NCI-H1436 (cell line): ENCODE measurements at places on chromosomes 2 and 18.

DNA sequence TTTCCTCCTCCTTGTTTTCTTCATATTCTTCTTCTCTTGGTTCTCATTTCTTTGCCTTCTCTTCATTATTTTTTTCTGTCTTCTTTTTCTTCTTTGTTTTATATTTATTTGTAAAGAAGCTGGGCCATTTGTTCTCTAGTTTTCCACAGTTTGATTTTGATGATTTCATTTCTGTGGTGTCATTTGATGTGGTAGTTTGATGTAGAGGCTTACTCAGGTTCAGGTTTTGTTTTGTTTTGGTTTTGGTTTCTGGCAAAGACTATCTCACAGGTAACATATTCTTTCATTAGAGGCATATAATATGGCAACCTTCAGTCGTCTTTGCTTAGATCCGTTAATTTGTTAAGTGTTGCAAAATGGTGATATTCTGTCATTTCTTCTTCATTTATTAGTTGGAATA is 75.3 kb downstream of the BABAM2 start:
- no peak for DNase-seq

DNA sequence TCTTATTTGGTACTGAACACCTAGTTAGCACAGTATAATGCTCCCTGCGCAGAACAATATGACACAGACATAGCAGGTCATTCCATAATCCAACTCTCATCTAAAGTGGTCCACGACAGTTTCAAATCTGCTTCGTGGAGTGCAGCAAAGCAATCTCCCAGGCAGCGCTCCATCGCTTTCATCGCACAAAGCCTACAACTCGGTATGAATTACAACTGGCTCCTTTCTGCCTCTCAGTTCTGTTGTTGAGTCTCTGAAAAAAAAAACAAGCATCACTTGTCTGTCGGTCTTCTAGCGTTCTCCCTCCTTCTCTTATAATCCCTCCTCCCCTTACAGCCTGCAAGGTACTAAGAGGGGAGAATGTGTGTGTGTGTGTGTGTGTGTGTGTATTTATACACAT is 123.5 kb downstream of the FIGN start:
- DNase-seq: no peak

GRCh38 chr18:54712758-54713157 is 115.5 kb upstream of the RAB27B start:
- DNase-seq: no peak

DNA sequence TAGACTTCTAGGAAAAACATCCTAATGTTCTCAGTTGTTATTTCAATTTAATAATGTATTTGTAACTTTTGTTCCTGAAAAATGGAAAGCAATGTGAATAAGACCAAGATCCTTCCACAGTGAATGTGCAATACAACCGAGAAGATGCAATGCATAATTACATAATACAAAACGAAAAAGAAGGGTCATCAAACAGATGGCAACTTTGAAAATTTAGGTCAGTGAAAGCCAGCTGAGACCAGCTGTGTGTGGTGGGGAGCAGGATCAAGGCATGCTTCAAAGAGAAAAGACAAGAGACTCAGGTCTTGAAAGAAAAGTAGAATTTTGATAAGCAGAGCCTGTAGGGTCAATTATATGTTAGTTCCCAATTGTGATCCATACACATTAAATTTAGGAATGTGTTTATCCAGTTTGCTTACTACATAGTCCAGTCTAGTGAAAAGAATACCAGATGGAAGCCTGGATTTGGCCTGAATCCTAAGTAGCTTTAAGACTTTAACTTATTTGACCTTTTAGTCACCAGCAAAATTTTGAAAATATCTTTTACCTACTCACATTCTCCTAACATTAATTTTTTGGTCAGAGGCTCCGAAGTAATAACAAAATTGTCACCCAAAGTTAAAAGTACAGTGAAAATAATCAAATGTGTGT is 93.7 kb downstream of the COBLL1 start:
- no peak for DNase-seq

GRCh38 chr2:17079262-17079661 is 413.6 kb upstream of the CYRIA start:
- DNase-seq: no peak
